ENCODE measurements at places on chromosomes 11 and 22.

GRCh38 chr22:42626951-42627625 is 12.4 kb upstream of the POLDIP3 start:
- DNase-seq: no peak

DNA sequence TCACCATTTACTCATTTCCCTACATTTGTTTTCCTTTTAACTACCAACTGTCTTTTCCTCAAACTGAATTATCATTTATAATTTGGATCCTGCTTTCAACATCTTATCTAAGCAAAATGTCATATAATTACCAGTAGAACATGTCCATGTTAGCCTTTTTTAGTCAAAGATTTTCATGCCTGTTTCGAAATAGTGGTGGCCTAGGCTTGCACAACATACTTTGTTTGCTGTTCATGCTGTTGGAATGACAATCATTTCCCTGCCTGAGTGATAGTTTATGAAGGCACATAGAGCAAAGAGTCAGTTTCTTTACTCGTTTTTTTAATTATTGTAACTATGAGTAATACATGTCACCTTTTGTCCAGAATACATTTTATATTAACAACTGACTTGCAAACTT is 144.3 kb upstream of the ANO3 start:
- no peak for DNase-seq

DNA sequence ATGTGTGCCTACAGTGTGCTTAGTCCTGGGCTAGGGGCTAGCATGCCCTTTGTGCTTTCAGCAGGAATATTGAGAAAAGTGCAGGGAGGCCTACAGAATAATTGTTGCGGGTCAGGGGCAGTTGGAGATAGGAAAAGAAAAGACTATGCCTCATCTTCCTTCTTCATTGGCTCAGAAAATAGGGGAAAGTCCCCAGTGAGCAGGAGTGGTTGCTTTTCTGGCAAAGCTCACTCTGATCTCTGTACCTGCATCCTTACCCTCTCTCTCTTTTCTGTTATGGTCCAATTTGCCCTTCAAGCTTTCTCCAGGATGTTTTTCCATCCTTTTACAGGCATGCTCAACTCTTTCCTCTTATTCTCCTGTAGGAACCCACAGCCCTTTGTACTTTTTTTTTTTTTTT is 29.5 kb upstream of the RRM1 start:
- DNase-seq: no peak

- no peak for DNase-seq
These were observed 8.0 kb upstream of the PSMC3 start for GRCh38 chr11:47434011-47434786.

DNA sequence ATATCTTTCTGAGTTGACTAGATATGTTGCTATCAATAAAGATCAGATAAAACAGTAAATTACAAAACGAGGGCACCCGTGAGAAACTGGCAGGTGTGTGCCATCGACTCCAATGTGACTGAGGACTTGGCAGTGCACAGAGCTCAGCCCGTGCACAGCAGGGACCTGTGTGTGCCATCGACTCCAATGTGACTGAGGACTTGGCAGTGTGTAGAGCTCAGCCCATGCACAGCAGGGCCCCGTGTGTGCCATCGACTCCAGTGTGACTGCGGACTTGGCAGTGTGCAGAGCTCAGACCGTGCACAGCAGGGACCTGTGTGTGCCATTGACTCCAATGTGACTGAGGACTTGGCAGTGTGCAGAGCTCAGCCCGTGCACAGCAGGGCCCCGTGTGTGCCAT is 347.2 kb upstream of the B3GAT1 start:
- DNase-seq: no peak

GRCh38 chr22:26857169-26857568 is 199.8 kb downstream of the MIAT start:
- no peak for DNase-seq

DNA sequence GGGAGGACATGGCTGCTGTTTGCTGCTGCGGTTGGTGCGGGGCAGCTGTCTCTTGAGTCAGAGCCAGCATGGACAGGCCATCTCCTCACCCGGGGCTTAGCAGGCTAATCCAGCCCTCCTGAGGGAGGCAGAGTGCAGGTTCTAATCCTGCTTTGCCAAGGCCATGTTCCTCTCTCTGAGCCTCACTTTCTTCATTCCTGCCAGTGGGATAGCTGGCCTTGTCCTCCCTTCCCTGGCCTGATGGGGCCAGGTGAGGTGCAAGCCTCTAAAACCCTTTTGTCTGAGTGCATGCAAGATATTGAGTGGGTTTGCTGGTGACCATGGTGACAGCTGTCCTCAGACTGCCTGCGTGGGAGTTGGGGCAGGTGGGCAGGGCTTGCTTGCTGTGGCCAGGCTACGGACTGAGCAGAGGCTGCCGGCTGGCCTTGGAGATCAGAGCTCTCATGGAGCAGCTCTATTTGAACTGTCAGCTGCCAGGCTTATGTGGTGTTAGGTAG is 3.6 kb downstream of the USP35 start:
- DNase-seq: no peak

DNA sequence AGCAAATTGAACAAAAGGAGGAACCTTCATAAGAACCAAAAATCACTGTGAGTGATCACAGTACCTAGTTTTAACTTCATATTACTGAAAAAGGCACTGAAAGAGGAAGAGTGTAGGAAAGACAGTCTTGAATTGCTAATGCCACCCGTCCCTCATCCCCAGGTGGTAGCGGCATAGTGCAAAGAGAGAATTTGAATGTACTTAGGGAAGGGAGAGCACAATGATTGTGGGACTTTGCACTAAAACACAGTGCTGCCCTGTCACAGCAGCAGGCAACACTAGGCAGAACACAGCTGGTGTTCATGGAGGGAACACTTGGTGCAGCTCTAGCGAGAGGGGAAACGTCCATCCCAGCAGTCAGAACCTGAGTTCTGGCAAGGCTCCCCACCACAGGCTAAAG is 716.3 kb upstream of the ANO5 start:
- DNase-seq: no peak

GRCh38 chr11:73070653-73071052 is 71.5 kb downstream of the FCHSD2 start:
- DNase-seq: no peak

DNA sequence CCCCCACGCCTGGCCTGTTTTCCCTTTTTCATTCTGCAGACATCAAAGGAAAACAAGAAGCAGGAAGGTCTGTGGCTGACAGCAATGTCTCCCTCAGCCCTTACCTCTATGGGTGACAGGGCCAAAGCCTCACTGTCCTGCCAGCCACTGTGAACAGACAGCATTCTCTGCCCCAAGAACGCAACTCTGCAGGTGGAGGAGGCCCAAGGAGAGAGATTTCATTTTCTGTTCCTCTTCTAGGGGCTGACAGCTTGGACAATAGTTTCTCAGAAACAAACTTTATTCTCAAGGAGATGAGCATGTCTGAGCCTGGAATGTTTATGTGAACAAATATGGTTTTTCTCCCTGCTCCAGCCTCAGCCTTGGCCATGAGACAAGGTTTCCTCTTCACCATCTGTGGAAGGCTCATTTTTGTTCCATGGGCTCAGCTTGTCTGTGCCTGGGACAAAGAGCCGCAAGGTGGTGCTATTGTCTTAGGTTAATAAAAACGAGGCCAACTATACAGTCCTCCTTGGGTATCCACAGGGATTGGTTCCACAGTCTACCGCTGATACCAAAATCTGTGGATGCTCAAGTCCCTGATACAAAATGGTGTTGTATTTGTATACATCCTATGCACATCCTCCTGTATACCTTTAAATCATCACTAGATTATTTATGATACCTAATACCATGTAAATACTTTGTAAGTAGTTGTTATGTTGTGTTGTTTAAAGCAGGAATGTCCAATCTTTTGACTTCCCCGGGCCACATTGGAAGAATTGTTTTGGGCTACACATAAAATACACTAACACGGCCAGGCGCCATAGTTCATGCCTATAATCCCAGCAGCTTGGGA is 5.8 kb downstream of the PIWIL3 start:
- DNase-seq: peak; percentile 27

GRCh38 chr11:33936725-33937604 is 45.1 kb upstream of the LMO2 start:
- no peak for DNase-seq

GRCh38 chr22:50710221-50710620 is 27.8 kb upstream of the ACR start:
- no peak for DNase-seq

- DNase-seq: peak; percentile 47
These were observed 33.8 kb downstream of the OR2AG2 start for GRCh38 chr11:6737872-6738466.

DNA sequence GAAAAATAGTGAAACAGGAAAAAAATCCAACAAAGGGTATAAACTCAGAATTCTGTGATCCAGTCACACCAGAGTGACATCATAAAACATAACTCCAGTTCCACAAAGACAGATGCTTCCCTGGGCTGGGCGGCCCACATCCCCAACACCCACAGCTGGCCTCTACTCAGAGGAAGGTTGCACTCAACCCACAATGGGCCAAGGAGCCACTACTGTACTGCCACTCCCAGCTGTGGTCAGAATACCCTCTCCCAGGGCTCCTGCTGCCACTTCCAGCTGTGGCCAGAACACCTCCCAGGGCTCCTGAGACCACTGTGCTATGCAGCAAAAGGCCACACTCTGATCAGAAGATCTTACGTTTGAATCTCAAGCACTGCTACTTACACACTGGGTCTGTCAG is 18.3 kb downstream of the SMCO4 start:
- DNase-seq: no peak

DNA sequence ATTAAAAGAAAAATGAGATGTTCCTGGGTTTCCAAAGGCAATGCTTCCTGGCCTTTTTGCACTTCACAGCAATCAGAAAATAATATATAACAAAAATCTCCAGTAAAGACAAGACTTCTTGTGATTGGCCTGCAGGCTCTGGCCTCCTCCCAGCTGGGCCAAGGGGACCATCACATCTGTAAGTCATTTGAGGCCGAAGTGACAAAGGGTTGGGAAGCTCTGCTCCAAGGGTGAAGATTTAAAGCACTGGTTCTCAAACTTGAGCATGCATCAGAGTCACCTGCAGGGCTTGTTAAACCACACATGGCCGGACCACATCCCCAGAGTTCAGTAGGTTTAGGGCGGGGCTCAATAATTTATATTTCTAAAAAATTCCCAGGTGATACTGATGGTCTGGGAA is 32.1 kb downstream of the ARFGAP2 start:
- no peak for DNase-seq

DNA sequence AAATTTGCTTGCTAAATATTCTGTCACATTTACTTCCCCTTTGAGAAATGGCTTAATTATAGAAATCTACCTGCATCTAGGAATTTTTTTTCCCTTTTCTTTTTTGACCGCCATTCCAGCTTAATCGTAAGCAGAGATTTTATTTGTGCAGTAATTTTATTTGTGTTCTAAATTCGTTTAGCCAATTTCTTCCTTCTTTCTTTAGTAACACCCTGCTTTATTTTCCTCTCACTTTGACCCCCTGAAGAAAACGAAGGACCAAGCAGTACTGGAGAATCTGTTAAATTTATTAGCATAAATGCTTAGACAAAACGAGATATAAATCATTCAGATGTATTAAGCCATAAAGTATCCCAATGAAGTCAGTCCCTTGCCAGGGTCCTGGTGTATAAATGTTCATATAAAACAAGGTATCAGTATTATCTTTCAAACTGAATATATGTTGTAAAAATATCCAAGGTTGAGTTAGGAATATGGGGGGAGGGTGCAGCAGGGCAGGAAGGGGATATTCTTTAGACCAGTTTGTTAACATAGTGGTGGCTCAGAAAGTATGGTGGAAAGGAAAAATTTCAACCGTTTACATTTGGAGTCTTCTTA is 5.1 kb upstream of the WT1 start:
- no peak for DNase-seq

GRCh38 chr11:18791207-18791968 is at the start of gene PTPN5:
TSS of gene PTPN5 (minus strand) at chr11:18791798. CDS start at chr11:18771958, 19,840 bp downstream.
- DNase-seq: no peak

- DNase-seq: no peak
These were observed 53.6 kb downstream of the DDX10 start for GRCh38 chr11:108718466-108718865.

Measured in stimulated activated CD4-positive, alpha-beta T cell treated with anti-CD3 and anti-CD28 coated beads, Interleukin-4, amount 100 ng/mL, for 4 hours (primary cell).